SJCRH30 (cell line): ENCODE measurements at places on chromosomes 16 and 17. TPM values are rescaled to one million over a fixed set of nuclear protein-coding genes. Genes with fewer than 3 reads are reported as not detected.

Gene AOC3
- total RNA-seq: 0.30 and 0.34 TPM in 2 replicates

Gene TBC1D3B
- 1.5 and 3.7 TPM in 2 replicates for total RNA-seq

Gene SPATA33
- 9.9 and 12.7 TPM in 2 replicates for total RNA-seq

Gene TMEM11
- 86.1 and 88.9 TPM in 2 replicates for total RNA-seq

Gene NPIPB8
- not detected in 2 replicates for total RNA-seq

Gene TNK1
- not detected in 2 replicates for total RNA-seq

Gene SMG6
- 10.5 and 13.0 TPM in 2 replicates for total RNA-seq

Gene CLEC18A
- total RNA-seq: 0.12 and 0.30 TPM in 2 replicates

Gene RNF166
- 10.4 and 10.7 TPM in 2 replicates for total RNA-seq

Gene ZNF23
- total RNA-seq: 4.4 and 6.2 TPM in 2 replicates

Gene CHST4
- 0.61 and 0.71 TPM in 2 replicates for total RNA-seq

Gene NACA2
- total RNA-seq: not detected in 2 replicates

Gene GDPD1
- 0.20 and 0.49 TPM in 2 replicates for total RNA-seq

Gene OR1D5
- total RNA-seq: not detected in 2 replicates

Gene P2RX5
- total RNA-seq: 1.2 and 3.0 TPM in 2 replicates

Gene TP53TG3B
- total RNA-seq: not detected in 2 replicates

Gene AATK
- total RNA-seq: 24.0 and 24.2 TPM in 2 replicates
